Endothelial cell of umbilical vein (primary cell): ENCODE measurements at places on chromosomes 11 and 22. TPM values are rescaled to one million over a fixed set of nuclear protein-coding genes. Genes with fewer than 3 reads are reported as not detected.

Gene CCDC87
- 0.22 and 0.28 TPM in 2 replicates for total RNA-seq

Gene KCNJ11
- total RNA-seq = not detected in 2 replicates

Gene NUP98
- 80.8 and 92.7 TPM in 2 replicates for total RNA-seq

Gene PDGFB
- 240 and 273 TPM in 2 replicates for total RNA-seq

Gene USH1C
- total RNA-seq = not detected in 2 replicates

Gene TH
- total RNA-seq = not detected in 2 replicates

Gene OR51B4
- not detected in 2 replicates for total RNA-seq

Gene CSNK1E
- 261 and 262 TPM in 2 replicates for total RNA-seq

Gene MUC15
- total RNA-seq = not detected in 2 replicates

Gene C11orf87
- not detected in 2 replicates for total RNA-seq

Gene KDM4E
- not detected in 2 replicates for total RNA-seq

Gene FAM111B
- total RNA-seq = 17.4 and 21.9 TPM in 2 replicates

Gene RFPL3
- not detected in 2 replicates for total RNA-seq

Gene DBX1
- total RNA-seq = not detected in 2 replicates

Gene KBTBD4
- total RNA-seq = 16.3 and 16.6 TPM in 2 replicates

Gene SLC37A2
- 1.1 and 1.3 TPM in 2 replicates for total RNA-seq
